Nephron progenitor cell (in vitro differentiated cells): ENCODE measurements at places on chromosomes 16 and 17.

GRCh38 chr16:88992351-88993165, 15.6 kb upstream of the CBFA2T3 start:
- DNase-seq, result no peak

- DNase-seq, result no peak
Observed at GRCh38 chr17:43817826-43818225, 15.1 kb downstream of the MPP3 start.

DNA sequence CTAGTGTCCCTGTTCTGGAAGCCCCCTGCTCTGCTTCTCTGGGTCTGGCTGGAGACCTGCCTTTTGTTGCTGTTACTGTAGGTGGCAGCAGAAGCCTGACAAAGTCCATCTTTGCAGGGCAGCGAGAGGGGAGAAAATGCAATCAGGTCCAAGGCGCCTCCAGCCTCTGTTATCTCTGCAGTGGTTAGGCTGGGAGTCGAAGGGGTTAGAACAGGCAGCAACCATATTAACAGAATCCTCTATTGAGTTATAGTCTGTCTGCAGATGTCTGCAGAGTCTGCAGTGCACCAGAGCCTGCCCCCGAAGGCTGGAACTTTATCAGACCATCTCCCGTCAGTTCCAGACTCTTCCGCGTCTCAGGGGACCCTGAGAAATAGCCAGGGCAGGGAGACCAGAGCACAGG, 404.9 kb upstream of the EEF2KMT start:
- DNase-seq, result peak; percentile 53

DNA sequence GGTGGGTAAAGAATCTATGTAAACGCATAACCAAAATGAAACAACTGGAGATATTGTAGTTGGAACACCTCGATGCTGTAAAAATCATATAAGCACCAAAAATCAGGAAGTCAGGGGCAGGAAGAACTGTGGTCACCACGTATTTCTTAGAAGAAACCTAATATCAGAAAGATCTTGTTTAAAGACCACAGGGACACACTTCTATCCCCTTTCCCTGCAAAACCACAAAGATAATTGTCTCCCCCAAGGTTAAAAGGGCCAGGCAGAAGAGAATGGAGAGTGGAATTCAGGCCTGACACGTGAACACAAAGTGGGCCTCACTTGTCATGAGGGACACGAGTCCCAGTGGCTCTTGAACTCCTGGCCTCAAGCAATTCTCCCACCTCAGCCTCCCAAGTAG, 68.1 kb downstream of the GSG1L start:
- no peak for DNase-seq

DNA sequence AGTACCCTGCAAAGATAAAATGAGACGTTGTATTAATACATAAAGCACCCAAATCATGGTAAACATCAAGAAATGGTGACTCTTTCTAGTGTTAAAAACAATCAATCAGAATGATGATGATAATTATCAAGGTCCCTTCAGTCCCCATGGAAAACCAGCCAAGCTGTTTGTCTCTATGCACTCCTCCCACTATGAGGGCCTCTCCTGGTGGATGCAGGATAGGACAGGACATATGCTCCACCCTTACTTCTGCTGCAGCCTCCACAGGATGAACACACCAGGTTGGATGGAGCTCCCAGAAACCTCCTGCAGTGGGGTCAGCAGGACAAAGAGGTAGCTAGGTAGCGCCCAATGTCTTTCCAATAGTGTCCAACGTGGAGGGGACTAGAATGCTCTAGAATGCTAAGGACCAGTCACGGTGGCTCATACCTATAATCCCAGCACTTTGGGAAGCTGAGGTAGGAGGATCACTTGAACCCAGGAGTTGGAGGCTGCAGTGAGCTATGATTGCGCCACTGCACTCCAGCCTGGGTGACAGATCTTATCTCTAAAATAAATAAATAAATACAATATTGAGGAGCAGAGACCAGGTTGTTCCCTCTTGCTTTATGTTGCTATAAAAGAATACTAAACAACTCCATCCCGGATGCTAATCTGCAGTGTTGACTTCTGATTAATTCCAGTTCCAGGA, 9.9 kb upstream of the KDM8 start:
- no peak for DNase-seq

DNA sequence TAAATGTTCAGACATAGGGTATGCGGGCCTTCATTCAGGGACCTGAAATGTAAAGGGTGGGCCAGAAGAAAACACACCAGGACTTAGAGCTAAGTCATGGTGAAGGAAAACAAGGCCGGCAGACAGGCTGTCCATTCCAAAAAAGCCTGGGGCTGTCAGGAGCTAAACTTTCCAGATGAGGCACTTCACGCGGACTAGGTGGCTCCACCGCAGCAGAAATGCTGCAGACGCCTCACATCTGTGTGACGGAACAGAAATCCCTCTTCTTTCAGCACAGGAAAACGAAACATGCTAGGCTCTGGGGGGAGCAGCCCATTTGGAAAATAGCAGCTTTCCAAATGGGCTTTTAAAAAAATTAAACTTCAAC, 88.7 kb downstream of the HS3ST3A1 start:
- no peak for DNase-seq

DNA sequence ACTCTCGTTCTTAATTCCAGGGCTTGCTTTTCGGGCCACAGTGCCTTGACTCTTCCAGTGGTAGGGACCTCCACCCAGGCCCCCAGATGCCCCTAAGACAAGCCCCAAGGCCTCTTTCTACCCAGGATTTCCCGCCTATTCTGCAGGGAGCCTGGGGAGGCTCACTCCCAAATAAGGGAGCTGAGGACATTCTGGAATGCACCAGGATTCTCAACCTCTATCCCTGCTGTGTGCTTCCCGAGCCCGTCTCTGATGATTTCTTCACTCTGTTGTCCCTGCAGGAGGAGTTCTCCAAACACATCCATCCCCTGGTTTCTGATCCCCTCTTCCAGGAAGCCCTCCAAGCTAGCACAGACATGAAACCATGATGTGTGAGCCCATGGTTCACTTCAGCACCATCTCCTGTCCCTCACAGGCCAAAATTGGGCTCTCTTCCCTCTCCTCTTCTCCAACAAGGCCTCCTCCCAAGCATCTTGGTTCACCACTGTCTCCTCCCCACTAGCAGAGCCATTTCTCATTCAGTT, 255.9 kb downstream of the KATNIP start:
- no peak for DNase-seq

GRCh38 chr17:45132320-45132571, at the start of gene PLCD3:
Gene PLCD3 (minus strand): TSS chr17:45132515. CDS start chr17:45132410, 105 bp downstream.
- DNase-seq, result peak; percentile 86

DNA sequence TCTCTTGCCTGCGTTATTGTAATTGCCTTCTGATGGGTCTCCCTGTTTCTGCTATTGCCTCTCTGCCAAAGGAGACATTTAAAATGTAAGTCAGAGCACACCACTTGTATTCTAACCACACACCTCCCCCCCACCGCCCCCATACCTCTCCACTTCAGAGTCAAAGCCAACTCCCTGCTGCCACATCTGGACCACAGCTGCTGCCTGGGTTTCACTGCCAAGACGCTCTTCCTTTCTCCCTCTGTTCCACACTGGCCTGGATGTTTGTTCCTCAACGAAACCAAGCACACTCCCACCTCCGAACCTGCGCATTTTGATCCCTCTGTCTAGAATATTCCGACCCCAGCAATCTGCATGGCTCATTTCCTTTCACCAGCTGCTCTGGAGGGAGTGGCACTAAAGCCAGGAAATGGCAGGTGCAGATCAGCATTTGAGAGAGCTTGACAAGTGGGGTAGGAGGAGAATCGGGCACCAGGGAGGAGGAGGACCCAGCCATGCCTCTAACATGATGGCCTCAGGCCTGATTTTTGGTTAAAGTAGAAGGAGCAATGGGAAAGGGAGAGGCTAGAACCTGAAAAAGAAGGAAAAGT, 92.4 kb upstream of the HS3ST2 start:
- no peak for DNase-seq

DNA sequence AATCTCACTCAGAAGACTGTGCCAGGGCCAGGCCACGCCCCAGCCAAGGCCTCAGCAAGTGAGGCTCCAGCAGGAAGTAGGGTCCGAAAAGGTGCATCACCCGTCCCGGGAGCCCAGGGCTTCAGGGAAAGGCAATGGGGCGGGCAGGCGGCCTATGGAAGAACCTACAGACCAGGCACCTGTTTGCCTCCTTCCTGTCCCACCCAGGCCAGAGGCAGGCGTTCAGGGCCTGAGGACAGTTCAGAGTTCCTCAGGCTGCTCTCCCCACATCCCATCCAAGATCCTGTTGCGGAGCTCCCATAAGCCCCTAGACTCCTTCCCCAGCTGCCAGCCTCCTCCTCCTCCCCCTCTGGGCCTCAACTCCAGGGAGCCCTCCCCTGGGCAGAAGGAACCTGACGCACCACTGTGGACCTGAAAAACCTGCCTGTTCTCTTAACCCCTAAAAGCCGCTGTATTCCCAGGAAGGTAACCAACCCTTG, 2.3 kb downstream of the CLUH start:
- DNase-seq, result no peak

DNA sequence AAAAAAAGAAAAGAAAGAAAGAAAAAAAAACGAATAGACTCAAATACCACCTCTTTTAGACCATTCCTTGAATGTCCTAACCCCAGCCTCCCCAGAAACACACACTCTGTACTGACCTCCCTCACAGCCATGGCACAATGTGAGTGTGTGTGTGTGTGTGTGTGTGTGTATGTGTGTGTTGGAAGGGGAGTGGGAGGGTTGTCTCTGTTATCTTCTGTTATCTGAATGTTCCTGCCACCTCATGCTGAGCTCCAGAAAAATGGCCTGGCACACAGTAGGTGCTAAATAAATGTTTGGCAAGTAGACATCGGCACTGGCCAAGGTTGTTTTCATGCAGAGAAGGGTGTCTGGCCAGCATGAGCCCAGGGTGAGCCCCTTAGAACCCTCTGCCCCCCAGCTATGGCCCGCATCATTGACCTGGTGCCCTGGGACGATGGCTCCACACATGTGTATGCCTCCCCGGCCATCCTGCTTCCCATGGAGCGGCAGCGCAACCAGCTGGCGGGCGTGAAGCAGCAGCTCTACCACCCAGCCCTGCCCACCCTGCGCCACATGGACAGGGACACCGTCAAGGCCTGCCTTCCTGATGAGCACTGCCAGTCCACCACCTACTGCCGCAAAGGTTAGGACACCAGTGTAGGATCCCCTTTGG, 6.6 kb upstream of the CNGB1 start:
- DNase-seq, result no peak

DNA sequence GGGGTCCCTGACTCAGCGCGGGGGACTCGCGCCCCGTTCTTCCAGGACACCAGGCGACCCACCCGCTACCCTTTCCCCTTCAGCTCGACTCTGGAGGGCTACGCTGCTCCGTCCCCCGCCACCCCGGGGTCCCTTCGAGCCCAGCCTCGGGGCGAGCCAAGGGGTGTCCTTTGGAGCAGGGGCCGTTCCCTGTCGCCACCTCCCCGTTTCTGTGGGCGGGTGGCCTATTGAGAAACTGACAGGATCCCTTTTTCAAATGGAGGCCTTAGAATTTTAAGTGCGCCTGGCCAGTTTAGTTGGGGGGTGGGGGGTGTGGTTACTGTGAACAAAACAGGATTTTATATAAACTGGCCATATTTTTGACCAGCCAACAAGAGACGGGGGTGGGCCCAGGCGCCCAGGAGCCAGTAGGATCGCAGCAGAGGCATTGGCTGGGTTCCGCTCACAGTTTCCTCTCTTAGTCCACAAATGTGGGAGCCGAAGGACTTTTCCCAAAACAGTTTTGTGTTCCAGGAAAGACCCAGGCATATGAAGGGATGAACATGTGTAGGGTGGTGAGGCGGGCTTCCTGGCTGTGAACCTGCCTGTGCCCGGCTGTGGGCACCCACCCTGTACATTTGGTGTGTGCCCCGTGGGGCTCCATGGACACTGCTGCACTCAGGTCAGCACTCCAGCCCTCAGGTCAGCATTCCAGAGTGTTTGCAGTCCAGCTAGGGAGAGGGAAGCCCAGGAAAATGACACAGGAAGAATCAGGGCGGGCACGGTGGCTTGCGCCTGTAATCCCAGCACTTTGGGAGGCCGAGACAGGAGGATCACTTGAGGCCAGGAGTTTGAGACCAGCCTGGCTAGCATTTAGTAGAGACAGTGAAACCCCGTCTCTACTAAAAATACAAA, 722 bp upstream of the TIMP2 start:
- DNase-seq, result peak; percentile 37

DNA sequence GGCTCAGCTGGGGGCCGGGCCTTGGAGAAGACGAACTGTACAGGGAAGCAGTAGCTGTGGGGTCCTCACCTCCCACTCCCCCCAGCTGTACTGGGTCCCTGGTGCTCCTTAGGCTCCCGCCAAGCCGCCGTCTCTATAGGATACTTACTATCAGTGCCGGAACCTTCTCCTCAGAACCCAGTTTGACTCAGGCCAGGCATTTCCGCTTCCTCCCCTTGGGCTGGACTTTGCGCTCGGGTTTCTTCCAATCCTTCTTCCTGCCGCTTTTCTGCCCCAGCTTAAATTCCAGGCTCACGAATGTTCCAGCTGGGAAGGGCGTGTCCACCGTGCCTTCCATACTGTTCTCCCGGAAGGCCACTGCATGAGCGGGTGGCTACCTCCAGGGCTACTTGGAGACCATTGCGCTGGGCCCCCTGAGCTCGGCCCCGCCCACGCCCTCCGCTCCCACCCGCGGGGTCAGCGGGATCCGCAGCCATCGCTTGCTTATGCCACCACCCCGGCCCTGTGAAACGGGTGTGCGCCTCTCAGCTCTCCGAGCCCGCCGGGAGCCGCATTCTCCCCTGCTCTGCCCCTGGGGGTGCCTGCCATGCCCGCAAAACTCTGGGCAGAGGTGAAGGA, 1795.9 kb downstream of the TP53TG3F start:
- DNase-seq, result no peak
